Fibroblast of skin of abdomen (primary cell): ENCODE measurements at places on chromosomes 5 and 9.

DNA sequence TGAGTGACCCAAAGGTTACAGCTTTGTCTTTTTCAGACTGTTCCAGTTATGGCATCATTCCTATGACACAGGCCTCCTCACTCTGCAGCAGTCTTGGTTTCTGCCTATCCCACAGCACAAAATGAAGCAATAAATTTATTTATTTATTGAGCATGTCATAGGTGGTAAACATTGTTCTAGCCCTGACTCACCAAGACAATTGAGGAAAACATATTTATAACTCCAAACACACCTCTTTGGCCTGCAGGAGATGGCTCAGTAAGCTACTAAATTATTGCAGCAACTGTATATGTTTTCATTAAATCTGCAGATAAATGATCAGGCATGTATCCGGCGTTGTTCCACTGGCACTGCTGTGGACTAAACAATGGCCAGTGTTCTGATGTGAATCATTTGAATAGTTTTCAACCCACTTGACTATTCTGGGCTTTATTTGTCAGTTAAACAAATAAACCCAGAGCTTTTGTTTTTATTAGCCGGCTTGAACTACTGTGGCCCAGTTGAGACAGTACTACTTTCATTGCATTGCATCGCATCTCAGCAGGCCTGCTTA lies 83.2 kb downstream of the FOXD1 start:
- peak; percentile 91 for DNase-seq

GRCh38 chr9:21709464-21710058 lies 92.9 kb upstream of the MTAP start:
- DNase-seq: peak; percentile 58

DNA sequence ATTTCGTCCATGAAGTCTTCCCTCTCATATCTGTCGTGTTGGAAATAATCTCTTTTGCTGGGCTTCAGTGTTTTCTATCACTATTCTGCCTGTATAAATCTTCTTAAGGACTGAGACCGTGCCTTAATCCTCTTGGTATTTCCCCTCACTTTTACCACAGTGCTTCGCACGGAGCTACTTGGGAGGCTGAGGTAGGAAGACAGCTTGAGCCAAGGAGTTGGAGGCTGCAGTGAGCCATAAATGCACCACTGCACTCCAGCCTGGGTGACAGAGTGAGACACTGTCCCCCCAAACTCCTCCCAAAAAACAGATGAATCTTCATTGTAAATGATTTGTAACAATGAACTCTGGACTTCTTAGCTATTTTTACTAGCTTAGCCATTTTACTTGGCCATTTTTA lies 57.8 kb downstream of the PHAX start:
- DNase-seq: peak; percentile 34

DNA sequence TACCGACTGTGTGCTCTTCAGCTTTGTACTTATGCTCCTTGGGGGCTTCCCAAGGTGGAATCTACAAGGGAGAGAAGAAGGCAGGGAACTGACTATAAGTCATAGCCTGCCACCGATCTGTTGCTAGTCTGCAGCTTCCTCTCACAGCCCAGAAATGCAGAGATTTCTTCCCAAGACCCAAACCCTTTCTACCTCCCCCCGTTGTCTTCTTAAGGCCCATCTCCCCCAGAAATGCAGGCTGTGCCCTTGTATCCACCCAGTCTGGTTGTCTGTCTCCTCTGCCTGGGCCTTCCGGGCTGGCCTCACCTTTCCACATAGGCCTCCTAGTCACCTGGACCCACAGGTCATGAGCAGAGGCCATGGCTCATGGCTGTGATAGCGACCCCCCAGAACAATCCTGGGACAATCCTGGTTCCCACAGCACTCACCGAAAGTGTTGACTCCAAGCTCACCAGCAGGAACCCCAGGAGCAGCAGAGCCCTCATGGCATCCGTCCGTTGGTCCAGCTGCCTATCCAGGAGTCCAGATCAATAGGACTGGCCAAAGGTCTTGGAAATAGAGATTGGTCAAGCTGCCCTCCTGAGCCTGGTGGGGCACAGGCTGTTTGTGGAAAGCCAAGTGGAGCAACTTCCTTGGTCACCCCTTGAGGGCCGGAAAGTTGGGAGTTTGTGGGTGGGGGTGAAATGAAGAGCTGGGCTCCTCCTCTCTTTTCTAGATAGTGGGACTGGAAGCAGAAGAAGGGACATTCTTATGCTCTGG lies at the start of gene F12:
Gene F12 (minus strand): TSS at position 522 of the 759 bp plus-strand sequence. CDS start 37 bp downstream, at position 485.
- DNase-seq: no peak

GRCh38 chr9:127149463-127150390 lies 27.3 kb upstream of the ANGPTL2 start:
- no peak for DNase-seq

GRCh38 chr5:149870697-149871096 lies 73.9 kb downstream of the PDE6A start:
- DNase-seq: no peak

- DNase-seq: no peak
These were observed 489.5 kb upstream of the EDIL3 start for GRCh38 chr5:84874196-84874595.

DNA sequence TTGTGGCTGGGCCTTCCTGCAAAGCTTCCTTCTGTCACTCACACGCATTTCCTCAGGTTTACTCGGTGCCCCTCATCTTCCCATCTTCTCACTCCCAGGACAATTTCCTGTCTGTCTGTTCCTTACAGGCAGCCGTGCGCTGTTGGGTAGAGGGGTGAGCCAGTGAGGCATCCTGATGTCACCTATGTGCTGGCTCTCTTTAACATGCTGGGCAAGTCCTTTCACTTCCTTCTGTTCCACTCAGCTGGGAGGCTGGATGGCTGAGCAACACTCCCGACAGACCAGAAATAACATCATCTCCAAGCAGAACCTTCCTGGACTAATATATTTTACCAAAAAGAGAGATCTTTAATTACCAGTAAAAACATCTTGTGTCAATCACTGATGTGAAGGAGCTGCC lies 103.0 kb downstream of the HSD17B3 start:
- DNase-seq: no peak

DNA sequence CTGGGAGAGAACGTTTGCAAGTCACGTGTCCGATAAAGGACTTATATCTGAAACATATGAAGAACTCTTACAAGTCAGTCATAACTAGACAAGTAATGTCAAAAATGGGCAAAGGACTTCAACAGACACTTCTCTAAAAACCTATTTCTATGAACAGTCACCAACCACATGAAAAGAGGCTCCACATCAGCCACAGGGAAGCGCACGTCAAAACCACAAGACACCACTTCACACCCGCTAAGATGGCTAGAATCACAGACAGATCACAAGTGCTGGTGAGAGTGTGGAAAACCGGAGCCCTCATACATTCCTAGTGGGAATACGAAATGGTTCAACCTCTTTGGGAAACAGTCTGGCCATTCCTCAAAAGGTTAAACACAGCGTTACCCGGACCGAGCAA lies 11.5 kb upstream of the CARD9 start:
- no peak for DNase-seq

DNA sequence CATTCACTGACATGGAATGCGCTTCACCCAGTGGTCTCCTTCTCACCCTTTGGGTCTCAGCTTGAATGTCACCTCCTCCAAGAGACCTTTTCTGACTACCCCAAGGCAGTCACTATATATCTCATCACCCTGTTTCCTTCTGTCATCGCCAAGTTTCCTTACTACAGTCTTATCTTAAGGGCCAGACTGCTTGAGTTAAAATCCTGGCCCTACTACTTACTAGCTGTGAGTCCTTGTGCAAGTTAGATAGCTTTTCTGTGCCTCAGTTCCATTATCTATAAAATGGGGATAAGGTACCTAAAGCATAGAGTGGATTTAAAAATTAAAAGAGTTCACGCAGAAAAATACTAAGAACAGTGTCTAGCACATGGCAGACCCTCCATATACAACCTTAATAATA lies 132.4 kb downstream of the GABBR2 start:
- DNase-seq: no peak

DNA sequence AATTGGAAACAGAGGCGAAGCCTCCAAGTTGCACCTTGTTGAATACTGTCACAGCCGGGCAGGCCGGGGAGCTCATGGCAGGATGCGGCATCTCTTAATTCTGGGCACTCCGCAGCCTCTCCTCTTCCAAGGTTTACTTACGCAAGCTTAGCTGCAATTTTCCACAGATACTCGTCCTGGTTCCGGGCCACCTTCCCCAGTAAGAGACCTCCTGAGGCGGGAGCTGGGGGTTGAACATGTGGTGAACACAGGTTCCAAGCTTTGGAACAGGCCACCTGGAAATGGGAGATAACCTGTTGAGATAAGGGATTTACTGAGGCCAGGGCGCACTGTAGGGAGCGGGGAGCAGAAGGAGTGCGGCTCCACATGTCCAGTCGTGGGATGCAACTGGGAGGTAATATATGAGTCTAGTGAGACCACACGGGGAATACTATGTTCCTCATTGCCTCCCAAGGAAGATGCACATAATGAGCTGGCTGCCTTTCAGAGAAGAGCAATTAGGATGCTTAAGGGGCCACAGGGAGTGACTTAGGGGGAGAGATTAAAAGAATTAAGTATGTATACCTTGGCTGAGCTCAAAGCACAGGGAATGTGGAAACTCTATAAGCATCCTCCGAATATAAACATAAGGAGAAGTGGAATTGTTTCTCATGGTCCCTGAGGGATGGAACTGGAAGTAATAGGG lies 335.2 kb downstream of the CWC27 start:
- peak; percentile 16 for DNase-seq

DNA sequence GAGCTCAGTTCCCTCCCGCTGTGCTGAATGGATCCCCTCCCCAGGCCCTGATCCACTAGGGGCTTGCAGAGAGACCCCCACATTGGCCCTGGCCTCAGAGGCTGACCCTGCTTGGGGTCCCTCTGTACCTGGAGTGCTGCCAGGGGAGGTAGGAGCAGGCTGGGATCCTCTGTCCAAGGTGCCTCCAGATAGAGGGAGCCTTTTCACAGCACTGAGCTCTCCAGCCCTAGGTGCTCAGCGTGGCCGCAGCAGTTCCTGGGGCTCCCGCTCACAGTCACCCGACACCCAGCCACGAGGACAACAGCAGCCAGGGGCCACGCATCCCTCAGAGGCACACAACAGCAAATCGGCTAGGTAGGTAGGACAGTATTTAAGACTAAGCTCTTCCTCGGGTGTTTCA lies 62.2 kb upstream of the IRX2 start:
- no peak for DNase-seq

- DNase-seq: no peak
These were observed 552.3 kb downstream of the EFNA5 start for GRCh38 chr5:107118184-107119019.

GRCh38 chr5:17216974-17217492 lies 398 bp upstream of the BASP1 start:
- DNase-seq: peak; percentile 71

DNA sequence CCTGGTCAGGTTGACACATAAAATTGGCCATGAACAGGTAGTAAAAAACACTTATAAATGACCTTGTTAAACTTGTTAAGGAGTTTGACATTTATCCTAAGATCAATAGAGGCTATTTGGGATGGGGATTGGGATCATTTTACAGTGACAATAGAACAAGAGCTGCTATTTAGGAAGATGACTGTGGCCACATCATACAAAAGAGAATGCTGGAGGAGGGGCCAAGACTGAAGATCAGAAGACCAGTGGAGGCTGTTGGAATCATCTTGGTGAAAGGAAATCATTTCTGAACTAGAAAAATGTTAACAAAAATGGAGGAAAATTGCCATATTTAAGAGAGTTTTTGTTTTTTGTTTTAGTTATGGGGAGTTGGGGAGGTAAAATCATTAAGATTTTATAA lies 304.8 kb upstream of the TLE4 start:
- DNase-seq: no peak

DNA sequence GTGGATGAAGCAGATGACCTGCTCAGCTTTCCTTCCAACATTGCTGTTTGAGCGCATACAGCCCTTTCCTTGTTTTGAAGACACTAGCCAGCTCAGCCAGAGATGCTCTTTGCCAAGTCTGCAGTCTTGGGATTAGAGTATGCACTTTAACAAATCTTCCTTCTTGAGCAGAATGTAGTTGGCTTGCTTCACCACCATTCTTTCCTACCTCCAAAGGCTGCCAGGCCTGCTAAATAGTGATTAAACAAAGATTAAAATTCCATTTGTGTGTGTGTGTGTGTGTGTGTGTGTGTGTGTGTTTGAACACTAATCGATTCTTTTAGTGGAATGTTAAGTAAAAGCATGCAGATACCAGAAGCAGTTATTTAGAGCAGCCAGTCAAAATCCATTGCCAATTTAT lies 97.6 kb downstream of the GALNT10 start:
- peak; percentile 77 for DNase-seq

DNA sequence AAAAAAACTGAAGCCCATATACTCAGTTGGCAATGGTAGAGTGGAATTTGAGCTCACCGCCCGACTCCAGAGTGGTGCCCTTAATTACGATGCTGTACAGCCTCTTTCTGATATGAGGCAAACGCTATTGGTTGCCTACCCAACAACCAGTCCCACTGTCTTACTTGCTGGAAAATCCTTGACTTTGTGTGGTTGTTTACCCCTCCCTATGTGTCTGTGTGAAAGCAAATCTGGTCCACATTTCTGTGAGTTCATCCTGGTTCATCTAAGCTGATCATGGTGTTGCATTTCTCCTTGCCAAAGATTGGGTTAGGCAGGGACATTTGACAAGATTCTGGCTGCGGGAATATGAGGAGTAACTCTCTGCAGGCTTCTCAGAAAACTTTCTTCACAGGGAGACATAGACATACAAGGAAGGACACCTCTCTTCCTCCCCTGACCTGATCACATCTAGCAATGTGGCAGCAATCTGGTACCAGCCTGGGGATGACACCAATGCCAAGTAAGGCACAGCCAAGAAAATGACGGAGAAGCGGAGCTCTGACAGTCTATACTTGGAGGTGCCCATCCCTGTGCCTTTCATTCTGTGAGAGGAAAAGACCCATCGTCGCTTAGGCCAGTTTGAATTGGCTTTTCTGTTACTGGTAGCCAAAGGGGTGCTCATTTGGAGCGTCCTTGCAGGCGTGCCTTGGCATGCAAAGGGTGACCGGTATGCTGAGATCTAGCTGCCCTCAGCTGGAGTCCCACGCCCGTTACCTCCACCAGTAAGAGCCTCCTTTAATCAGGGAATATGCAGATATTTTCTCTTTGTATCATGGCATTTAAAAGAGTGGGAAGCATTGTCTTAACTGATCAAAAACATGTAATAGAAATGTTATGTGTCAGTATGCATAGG lies 124.3 kb downstream of the AOPEP start:
- DNase-seq: no peak
